CD4-positive, alpha-beta T cell (primary cell): ENCODE measurements at places on chromosomes 11 and 22.
A peak's percentile ranks its signal among the peaks of the same experiment; 100 is the strongest.

- no peak for DNase-seq
These were observed 55.7 kb upstream of the DEUP1 start for GRCh38 chr11:93274851-93275250.

DNA sequence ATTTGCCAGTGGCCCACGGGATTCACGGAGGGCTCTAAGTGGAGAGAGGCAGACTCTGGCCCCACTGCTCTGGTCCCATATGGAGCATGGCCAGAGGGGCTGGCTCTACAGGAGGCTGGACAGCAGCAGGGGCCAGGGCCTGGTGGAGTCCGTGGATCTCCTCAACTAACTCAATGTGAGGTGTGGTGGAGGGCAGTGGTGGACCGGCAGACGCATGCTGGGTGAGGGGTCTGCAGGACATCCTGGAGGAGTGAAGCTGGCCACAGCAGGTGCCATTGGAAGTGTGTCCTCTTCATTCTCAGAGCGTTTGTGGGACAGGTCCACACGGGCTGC lies 15.6 kb downstream of the IGF2 start:
- DNase-seq, result no peak

GRCh38 chr11:20597154-20597679 lies 2.2 kb upstream of the SLC6A5 start:
- DNase-seq, result no peak

DNA sequence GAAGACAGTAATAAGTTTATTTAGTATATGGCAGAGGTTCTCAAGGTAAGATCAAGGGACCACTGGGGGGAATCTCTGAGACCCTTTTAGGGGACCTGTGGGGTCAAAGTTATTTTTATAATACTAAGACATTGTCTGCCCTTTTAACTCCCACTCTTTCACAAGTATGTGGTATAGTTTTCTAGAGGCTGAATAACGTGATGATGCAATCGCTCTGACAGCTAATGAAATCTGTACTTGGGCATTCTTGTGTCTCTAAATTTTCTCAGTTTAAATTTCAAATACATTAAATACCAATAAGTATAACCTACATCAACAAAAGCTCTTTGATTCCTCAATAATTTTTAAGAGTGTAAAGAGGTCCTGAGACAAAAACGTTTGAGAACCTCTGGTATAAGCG lies 147.9 kb downstream of the ATG16L2 start:
- DNase-seq, result no peak

GRCh38 chr11:7672960-7673723 lies at the start of gene CYB5R2:
CYB5R2 (minus strand) TSS chr11:7673500; CDS start chr11:7672825, 675 bp downstream.
- DNase-seq, result no peak

GRCh38 chr22:35043252-35043933 lies 22.6 kb upstream of the ISX start:
- no peak for DNase-seq

GRCh38 chr22:48075604-48076003 lies 1313.2 kb downstream of the TBC1D22A start:
- DNase-seq, result no peak

- no peak for DNase-seq
These were observed 72.9 kb downstream of the C11orf58 start for GRCh38 chr11:16811136-16812020.

- DNase-seq, result no peak
These were observed 209.6 kb downstream of the BUD13 start for GRCh38 chr11:116563028-116563711.

DNA sequence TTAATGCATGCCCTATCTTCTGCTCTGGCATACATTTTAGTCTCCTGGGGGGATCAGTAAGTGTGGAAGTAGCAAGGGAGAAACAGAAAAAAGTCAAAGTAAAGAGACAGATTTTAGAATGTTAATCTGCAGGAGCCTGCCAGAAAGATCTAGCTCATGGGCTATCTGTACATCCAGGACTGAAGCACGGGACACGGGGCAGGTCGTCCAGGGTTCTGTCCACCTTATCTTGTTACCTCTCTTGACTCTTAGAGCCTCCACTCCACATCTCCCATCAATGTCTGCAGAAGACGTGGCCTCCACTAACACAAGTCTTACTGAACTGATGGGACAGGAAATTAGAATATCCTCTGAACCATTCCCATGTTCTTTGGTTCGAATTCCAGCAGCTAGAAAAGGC lies 1.7 kb upstream of the SLC43A3 start:
- DNase-seq, result no peak

DNA sequence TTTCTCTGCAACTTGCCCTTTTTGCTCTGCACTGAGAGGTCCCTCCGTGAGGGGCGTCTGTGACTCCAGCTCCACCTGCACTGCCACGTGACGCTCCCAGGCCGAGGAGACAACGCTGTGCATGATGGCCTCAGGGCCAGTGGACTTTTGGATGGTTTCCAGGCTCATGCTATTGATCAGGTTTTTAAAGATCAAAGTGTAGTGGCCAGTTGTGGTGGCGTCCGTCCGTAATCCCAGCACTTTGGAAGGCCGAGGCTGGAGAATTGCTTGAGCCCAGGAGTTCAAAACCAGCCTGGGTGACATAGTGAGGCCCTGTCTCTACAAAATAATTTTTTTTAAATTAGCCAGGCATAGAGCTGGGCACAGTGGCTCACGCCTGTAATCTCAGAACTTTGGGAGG lies 16.1 kb downstream of the RPL3 start:
- no peak for DNase-seq

DNA sequence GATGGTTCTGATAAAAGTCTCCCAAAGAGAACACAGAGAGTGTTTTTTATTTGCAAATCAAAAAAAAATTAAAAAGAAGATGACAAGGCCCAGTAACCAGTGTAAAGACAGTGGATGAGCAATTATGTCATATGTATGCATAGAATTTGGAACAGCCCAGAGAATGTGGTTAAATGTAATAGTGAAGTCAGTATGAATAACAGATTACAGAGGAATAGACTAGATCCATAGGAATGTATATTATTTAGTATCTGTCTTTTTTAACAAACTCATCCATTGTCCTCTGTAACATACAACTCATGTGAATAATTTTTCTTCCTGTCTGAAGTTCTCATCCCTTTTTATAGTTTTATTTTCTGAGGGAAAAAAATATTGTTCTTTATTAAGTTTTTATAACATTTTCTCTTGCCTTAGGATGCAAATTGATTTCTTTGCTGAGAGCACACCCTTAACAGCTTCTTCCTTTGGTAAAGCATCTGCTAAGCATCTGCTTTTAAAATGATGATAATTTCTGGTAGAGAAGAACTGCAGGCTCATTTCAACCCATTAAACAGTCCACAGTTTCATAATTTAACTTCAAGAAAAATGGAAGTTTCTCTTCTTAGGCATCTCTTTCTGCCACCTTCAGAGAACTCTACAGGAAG lies 266.5 kb upstream of the MTNR1B start:
- DNase-seq, result no peak

DNA sequence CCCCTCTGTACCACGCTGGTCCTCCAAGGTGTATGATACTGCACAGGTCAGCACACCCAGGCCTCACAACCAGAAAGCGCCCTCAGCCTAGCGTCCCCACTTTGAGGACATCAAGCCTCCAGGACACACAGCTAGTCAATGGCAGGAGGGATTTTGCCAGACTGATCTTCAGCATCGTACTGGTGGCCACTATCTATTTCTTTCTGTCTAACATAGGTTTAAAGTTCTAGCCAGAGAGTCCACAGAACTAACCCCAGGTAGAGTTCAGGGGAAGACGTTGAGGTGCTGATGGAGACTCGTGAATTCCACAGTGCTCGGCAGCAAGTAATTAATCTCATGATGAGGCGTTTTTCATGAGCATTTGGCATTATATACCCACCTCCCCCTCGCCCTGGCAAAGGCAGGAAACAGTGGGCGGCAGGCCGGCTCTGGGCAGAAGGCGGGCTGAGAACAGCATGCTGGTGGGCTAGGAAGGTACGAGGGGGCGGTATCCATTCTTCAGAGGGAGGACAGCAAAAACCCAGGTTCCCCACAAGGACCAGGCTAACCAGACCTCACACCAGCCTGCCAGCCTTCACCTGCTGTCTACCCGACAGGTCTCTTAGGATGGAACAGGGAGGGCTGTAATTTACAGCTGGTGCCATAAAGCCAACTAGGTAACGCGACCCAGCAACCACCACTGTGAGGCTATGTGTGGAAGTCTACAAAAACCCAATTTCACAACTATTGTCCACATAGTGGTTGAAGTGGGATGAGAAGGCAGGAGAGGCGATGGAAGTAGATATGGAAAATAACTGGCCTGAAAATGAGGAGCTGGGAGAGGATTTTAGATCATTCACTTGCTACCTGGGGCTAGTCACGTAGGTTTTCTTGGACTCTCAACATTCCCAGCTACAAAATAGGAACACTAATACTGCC lies 18.5 kb downstream of the MYH9 start:
- DNase-seq, result no peak

- DNase-seq, result no peak
These were observed 74.4 kb downstream of the WNT11 start for GRCh38 chr11:76131671-76132631.

- DNase-seq, result peak; percentile 85
These were observed 58.3 kb downstream of the MYH9 start for GRCh38 chr22:36329254-36330078.

GRCh38 chr11:37748641-37749040 lies 1150.6 kb upstream of the RAG2 start:
- DNase-seq, result no peak

DNA sequence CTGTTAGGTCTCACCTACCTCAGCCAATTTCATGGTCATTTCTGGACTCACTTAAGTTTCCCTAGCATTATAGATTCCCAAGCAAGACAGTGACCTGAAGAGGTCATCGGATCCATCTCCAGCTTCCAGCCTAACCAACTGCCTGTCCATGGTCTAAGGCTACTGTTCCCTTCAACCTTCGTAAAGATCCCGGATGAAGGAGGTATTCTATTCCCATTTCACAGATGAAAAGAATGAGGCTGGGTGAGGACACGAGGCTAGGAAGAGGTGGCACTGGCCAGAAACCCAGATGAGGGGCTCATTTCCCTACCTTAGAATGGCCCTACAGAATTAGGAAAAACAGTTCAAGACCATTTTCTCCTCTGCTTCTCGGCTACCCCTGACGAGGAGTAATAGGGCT lies 31.3 kb upstream of the DRD2 start:
- DNase-seq, result no peak

- DNase-seq, result no peak
These were observed 13.5 kb downstream of the TTLL8 start for GRCh38 chr22:50044485-50045118.

GRCh38 chr11:128282053-128282452 lies 305.3 kb downstream of the ETS1 start:
- DNase-seq, result no peak

- DNase-seq, result no peak
These were observed 107.4 kb downstream of the ARHGAP42 start for GRCh38 chr11:100794446-100794845.

DNA sequence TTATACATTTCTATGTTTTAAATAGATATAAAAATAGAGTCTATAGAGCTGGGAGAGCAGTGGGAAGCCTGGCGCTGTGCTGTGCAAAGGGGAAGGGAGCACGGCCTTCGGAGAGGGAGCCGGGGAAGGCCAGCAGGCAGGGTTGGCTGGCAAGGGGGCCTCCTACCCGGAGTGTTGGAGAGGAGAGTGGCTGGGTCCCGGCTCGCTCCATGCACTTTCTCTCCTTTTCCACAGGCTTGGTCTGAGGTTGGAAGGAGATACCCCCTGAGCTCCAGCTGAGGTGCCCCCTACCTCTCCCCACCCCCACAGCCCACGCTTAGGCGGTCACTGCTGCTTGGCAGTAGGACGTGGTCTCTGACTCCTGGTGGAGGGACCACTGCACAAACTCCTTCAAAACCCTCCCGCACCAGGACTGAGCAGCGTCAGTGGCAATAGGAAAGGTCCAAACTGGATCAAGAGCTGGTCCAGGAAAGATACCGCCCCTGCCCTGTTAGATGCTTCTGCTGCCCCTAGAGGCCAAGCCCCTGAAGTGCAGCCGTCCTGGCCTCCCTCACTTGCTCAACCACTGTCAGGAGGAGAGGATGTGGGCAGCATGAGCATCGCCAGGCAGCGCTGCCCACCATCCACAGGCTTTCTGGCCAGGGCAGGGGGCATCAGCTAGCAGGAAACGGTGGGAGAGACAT lies 52.9 kb downstream of the SYT13 start:
- peak; percentile 59 for DNase-seq

GRCh38 chr22:48427731-48428211 lies 1399.9 kb downstream of the BRD1 start:
- no peak for DNase-seq

GRCh38 chr11:66922551-66922950 lies 35.6 kb downstream of the PC start:
- DNase-seq, result no peak

- DNase-seq, result no peak
These were observed 364.3 kb upstream of the NARS2 start for GRCh38 chr11:78938971-78939370.

- no peak for DNase-seq
These were observed 22.0 kb downstream of the COA4 start for GRCh38 chr11:73854680-73855079.

- DNase-seq, result no peak
These were observed 593.5 kb upstream of the FAT3 start for GRCh38 chr11:91630916-91631673.
